ENCODE measurements at places on chromosomes 7 and 10.

- DNase-seq: no peak
Observed at GRCh38 chr10:124025660-124026588, 67.5 kb downstream of the CHST15 start.

DNA sequence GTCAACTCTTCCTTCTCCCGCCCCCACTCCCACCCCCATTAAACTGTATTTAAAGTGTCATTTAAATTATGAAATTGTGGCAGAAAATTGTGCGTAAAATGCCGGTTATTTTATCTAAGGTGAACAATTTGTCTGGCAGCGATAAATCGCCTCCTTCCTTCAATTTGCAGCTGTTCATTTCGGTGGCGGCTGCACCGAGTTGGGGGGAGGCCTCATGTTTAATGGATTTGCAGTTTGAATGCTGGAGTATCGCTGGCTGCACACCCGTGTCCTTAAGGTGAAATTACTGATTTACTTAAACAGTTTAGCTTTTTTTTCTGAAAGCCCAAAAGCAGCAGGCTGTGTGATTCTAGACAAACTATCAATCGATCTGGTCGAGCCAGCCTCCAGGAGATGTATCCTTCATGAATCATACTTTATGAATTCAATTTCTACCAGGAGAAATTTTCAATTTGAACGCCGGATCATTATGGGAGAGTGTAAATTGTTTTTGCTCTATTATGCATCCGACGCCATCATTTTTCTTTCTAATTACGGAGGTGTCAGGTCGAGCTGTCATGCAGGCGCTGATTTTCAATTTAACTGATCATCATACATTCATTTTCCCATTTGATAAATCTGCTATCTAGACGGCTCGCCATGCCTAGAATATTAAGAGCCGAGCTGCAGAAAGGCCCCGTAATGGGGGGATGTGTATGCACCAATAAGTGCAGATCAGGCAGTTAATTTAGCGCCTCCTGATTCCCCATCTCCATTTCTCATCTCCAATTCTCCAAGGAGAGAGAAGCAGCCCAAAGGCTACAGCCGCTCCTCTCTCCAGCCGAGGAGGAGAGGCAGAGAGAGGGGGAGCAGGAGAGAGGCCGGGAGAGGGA, 6.5 kb downstream of the UNCX start:
- no peak for DNase-seq

DNA sequence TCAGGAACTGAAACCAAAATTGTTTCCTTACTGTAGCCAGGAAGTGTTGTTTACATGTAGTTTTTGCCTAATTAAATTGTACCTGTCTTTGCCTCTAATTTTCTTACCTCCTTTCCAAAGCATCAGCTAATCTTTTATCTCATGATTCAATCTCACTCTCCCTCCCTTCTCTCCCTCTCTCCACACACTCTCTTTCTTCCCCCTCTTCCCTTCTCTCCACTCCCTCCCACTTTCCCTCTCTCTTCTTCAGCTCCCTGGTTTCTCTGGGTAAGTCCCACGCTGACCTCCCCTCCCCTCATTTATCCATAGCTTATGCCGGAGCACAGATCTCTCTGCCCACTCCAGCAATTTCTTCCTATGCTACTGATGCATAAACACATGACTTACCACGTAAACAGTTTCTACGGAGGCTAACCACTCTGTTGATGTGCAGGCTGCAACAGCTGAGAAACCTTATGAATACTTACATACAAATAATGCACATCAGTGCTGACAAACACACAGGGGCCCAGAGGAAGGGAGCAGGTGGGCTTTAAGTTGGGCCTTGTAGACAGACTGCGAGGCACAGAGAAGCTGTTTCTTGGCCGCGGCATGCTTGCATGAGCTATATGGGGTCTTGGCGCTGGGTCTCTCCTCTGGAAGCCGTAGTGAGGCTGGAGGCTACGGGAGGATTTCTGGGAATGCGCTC, 174.4 kb upstream of the PLXNA4 start:
- DNase-seq: no peak

- no peak for DNase-seq
Observed at GRCh38 chr10:48604039-48604990, 558 bp downstream of the ARHGAP22 start.

DNA sequence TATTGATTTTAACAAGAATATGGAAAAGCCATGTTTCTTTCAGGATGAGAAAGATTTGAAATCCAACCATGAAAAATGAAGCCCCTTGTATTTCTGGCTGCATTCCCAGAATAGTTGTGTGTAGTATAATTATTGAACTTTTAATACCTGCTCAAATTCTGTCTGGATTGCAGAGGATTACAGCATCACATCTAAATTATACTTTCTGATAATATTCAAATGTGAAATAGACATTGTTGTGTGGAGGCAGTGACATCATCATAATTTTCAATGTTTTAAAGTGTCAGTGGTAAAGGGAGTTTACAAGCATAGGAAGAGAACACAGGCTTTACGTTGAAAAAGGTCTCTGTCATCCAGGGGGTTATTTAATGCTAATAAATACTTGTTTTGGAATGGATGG, 93.4 kb downstream of the POLL start:
- DNase-seq: no peak

- no peak for DNase-seq
Observed at GRCh38 chr10:132065491-132066105, at the start of gene JAKMIP3. Gene JAKMIP3 (plus strand): TSS chr10:132065946. CDS start chr10:132104809, 38,863 bp downstream.

DNA sequence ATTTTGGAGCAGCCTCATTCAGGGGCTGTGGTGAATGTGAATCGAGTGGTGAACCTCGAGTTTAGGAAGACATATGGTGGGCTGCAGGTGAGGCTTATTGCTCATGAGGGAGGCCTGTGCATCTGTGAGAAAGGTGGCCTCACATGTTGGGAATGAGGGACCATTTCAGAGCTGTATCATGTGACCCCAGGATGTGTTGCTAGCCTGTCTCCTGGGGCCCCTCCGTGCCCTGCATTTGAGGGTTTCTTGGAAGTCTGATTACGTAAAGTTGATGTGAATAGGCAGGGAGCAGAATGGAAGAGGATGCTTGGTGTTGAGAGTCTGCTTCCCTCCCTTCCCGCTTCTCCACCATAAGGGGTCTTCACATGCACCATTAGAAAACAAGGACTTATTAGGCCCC, 569.1 kb downstream of the LRMDA start:
- DNase-seq: no peak

- DNase-seq: no peak
Observed at GRCh38 chr10:118276204-118276603, 65.9 kb downstream of the FAM204A start.

DNA sequence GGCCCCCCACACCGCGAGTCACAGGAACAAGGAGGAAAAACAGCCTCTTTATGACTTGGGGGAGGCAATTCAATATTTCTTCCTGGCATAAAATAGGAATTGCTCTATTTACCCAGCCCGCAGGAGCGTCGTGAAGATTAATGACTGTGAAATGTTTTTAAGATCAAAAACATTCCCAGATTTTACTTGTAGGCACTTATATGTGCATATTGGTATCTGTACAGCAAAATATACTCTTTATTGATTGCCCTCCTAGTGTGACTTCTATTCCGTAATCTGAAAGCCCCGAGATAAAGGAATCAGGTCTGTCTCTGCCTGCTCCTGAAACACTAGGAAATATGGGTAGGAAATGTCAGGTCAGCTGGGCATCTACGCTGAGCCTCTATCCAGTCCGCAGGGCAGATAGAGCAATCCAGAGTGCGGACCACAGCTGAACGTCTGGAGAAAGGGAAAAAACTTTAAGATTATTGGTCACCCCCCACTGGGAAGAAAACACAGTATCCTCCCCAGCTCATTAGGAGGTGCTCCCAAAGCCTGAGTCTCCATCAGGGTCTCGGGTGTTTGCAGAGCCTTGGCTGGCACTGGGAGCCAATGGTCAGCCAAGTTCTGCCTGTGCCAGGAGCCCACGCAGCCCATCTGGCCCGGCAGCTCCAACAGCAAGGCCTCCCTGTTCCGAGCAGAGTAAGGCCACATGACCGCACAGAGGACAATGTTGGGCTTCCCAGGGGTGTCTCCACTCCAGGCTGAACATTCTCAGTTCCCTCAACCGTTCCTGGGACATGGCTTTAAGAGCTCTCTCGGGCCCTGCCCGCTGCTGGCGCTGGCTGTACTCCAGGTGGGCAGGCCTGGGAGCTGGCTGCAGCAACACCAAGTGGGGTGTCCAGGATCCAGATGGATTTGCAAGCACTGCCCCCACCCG, 7.7 kb downstream of the CTBP2 start:
- no peak for DNase-seq

DNA sequence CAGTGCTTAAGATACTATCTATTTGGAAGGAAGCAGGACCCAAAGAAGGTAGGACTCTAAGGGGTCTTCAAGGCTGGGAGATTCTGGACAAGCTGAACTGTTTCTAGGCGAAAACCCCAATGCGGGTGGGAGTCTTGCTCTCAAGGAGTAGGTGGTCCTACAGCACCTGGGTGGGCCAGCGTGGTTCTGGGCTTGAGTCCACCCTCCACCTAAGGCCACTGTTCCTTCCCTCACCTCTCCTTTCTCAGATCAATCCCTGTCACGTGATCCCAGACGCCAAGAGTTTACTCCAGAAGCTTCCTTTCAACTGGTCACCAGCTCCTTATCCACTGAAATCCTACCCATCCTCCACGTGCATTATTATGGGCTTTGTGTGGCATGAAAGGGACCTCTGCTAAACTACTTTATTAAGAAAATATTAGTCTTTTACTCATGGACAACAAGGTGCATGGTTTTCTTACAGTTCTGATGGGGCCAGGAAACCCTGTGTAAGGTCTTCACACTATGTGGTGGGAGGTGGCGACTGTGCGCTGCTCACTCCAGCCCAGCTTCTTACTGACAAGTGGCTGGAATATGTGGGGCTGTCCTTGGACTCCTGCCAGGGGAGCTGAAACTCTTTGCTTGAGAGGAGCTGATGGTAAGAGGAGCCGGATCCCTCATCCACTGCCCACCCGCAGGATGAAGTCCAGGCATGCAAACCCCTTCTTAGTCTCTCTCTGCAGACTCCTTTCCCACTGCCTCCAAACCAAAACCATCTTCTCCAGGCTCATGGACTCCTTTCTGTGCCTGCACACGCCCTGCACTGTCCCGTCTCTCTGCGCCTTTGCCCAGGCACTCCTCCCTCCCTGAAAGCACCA, 1.6 kb downstream of the ZNF746 start:
- DNase-seq: no peak

DNA sequence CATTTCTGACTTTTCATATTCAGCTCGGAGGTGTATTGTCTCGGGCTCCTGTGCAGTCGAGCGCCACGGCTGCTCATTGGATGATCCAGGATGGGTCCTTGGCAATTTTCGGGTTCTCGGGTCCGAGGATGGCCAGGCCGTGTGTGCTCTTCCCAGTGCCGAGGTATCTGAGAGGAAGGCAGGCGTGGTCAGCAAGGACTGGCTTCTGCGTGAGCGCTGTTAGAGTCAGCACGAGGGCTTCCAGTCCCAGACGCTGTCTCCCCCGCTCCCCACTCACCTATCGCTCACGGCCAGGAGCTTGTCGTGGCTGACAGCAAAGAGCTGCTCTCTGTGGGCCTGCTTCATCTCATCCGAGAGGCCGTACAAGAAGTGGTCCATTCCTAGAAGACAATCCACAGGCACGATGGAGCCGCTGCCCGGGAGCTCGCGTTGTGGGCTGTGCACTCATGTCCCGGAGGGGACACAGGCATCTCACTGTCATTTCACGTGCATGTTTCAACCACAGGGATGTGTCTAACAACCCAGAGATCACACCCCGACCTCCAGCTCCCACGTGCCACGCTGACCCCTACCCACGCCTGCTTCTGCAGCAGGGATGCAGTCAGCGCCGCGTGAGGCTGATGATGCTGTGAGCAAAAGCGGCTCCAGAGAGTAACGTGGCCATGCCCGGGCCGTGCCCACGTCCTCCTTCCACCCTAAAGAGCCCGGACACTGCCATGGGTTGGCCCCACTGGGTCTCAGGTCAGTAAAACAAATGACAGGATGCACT, 34.4 kb downstream of the PITRM1 start:
- DNase-seq: no peak

GRCh38 chr7:8379264-8379663, 54.1 kb upstream of the NXPH1 start:
- no peak for DNase-seq

DNA sequence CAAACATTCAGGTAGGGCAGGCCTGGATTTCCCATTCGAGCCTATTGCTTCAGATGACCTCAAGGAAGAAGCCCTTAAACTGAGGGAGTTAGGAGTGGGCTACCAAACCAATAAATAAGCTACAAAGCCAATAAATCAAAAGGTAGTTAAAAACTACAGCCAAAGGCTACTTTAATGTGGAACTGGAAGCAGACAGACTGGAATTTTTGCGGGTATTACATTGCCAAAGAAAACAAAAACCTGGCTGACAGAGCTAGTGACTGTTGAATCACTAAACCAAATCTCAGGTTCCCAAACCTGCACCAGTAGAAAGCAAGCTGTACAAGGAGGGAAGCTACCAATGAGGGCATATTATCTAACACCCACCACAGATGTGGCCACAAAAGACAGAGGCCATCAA, 315.6 kb downstream of the GRM8 start:
- DNase-seq: no peak

DNA sequence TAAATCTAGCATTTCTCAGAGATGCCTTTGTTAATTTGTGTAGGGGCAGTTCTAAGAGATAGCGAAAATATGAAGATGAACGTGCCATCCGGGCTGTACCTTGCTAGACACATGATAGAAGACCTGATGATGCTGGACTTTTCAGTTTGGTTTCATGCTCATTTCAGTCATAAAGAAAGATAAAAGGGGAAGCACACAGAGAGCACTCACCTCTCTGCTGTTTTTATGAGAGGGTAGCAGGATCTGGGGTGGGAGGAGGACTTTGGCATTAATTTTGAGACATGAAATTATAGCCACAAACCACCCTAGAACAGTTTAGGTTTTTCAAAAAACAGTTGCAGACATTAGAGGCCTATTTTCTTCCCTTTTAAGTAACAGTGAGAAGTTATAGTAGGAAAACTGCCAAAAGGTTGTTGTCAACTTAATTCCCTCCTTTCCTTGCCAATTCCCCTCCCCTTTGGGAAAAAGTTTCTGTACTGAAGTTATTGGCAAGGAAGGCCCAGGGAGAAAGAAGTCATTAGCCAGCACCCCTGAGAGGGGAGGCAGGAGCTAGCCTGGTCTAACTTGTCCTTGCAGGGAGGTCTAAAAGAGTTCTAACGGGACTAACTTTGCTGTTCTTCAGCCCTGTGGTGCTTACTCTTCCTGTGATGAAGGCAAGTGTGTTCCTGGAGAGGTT, 2.6 kb downstream of the ST7 start:
- peak; percentile 18 for DNase-seq

DNA sequence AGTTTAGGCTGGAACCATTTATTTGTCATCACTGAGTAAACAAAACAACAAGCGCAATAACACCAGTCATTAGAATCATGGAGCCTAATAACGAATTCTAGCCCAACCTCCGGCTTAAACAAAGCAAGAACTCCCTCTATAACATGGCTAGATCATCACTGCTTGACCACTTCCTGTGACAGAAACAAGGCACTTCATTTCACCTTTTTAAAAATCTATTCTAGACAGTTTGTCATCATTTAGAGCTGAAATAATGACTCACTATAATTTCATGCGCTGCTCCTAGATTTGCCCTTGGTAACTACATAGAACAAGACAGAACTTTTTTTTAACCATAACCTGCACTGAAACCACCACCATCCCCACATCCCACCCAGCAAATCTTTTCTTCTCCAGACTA, 81.3 kb downstream of the OSBPL3 start:
- DNase-seq: no peak
